Fibroblast of skin of scalp (primary cell): ENCODE measurements at places on chromosomes 11 and 22.

DNA sequence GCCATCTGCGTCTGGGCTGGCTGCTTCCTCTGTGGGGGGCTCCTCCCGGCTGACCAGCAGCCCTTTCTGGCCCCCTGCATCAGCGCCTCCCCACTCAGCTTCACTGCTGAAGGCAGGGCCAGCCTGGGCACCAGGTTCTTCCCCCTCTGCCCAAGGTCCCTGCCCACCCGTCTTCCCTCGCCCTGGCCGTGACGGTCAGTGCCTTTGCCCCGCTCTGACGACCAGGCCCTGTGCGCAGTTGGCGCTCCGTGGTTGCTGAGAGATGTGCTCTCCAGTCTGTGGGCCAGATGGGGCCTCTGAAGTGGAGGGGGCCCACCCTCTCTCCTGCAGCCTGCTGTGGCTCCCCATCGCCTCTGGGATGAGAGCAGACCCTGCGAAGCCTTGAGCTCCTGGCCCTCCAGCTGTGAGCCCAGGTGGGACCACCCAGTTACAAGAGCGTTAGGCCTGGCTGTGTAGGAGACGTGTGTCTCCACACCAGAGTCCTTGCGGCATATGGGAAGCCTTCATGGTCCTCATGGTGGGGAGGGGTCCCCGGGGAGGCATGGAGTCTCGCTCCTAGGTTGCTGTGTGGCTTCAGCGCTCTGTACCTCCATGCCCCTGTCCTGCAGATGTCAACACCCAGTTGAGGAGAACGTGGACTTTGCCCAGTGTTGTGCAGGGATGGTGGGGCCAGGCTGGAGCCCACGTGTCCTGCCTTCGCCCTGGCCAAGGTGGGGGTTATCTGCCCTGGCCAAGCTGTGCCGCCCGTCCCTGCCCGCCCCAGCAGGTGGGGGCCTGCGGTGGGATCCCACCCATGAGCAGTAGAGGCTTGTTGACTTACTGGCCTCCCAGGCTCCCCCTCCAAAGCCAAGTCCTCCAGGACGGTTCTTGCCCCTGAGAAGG is 14.2 kb downstream of the LRP5 start:
- DNase-seq: no peak

- no peak for DNase-seq
These were observed 107.0 kb downstream of the KCNQ1OT1 start for GRCh38 chr11:2592559-2593392.

DNA sequence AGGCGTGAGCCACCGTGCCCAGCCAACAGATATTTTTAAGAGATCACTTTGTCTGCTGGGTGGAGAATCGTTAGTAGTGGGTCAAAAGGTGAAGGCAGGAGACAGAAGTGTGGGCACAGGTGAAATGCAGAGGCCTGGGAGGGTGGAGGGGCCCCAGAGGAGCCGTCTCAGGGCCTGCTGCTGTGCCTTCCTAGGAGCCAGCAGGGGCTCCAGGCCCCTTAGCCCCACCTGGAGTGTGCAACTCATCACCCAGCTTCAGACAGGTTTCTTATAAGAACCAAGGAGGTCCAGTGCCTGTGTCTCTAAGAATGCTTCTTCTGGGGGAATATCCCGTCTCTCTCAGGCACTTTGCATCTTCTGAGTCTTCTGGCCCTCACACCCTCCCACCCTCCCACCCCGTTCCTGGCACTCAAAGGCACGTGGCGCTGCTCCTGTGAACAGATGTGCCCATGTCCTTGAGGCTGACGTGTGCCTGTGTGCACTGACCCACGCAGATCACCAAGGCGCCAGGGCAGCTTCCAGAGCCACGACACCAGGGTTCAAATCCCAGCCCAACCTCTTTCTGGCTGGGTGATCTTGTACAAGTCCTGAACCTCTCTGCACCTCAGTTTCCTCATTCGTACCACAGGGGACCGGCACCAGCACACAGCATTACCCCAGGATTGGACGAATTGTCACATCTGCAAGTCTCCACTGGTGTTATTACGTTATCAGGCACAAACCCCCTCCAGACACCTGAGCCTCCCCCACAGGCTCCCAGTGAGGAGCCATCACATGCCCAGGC is 3.4 kb downstream of the ARSA start:
- DNase-seq: no peak

GRCh38 chr11:95968585-95968984 is 44.7 kb upstream of the MTMR2 start:
- DNase-seq: peak; percentile 12

DNA sequence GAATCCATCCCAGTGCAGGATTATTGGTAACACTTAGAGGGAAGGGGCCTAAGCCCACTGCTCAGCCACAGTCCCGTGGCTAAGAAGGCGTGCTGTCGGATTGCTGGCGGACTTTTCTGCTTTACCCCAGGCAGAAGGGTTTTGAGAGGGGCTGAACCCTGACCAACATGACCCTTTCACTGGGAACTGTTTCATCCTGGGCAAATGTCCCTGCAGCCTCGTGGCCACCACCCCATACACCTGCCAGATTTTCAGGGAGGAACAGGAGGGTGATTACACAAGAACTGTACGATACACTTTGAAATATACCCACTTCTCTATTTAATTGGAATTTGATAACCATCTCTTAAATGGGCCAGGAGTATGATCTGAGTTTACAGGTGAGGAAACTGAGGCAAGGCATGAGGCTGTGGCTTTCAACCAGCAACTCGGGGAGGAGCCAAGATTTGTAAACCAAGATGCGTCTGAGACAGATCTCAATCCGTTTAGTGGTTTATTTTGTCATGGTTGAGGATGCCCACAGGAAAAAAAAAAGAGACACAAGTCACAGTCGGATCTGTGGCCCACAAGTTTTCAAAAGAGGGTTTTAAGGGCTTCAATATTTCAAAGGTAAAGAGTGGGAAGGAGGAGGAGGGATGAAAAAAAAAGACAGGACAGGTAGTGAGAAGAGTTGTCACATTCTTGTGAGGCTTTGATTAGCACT is 6.1 kb upstream of the APOL3 start:
- no peak for DNase-seq

- DNase-seq: no peak
These were observed 905.6 kb downstream of the DLG2 start for GRCh38 chr11:84721561-84721961.

- DNase-seq: no peak
These were observed 293.2 kb downstream of the ETS1 start for GRCh38 chr11:128294001-128294670.

- DNase-seq: no peak
These were observed 45.2 kb downstream of the RTN4R start for GRCh38 chr22:20222764-20223420.

DNA sequence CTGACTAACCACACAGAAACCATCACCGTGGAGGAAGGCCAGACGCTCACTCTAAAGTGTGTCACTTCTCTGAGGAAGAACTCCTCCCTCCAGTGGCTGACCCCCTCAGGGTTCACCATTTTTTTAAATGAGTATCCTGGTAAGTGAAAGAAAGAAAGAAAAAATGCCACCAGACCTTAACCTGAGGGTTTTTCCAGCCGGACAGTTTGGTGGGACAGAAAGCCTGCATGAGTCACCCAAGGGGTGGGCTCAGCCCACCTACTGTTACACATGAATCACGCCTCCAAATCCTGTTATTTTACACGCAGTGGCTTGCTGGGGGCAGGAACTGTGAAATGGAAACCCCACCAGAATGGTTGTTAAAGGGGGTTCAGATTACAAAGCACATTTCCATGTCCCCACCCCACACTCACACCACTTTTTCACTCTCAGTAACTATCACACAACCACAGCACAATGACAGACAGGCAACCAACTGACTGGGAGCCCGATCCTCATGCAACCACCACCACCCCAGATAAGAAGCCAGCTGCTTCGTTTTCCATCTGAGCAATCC is 11.9 kb downstream of the CRTAM start:
- DNase-seq: peak; percentile 65

DNA sequence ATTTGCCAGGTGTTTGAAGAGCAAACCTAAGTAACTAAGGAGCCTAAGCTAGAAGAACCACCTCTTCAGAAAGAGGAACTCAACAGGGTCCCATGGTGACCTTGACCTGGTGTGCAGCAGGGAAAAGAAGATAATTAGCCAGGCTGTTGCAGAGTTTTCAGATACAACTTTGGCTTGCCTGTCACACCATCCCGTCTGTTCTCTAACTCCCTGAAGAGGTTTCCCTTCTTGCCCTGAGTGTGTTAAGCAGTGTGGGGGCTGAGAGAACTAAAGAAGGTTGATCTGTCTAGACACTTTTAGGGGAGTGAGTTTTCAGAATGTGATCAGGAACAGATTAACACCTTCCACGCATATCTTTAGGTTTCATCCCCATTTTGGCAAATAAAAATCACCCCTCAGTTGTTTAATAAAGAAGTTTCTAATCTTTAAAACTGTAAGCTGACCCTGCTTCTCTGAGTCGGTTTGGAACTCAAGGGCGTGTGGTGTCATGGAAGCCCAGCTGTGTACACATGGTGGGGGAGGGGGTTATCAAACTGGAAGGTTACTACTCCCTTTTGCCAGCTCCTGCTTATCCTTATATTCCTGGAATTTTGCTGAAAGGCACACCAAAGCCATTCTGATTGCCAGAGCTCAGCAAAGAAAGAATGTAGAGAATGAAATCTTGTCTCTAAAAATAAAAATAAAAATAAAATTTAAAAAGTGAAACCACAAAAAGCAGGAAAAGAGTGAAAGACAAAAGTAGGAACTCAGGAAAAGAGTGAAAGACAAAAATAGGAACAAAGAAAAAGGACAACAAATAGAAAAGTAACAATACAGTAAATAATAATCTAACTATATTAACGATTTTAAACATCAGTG is 70.2 kb downstream of the DBX1 start:
- peak; percentile 57 for DNase-seq

- DNase-seq: no peak
These were observed 56.9 kb downstream of the KREMEN1 start for GRCh38 chr22:29129808-29130140.

DNA sequence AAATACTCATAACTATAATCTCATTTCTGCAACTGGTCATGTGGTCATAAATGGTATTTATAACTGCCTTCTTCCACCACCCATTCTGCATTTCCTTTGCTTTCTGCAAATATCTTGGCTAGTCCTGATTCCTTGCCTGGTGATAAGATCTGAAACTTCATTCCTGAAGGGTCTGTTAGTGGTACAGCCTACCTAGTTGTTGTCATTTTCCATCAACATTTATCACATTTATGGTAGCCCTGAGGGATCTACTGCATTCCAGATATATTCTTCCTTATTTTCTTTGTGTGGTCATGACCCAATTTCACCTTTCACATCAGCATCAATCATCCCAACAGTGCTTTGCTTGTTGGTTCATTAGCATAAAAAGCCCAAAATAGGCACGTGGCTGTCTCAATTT is 50.1 kb downstream of the DDX6 start:
- DNase-seq: no peak

DNA sequence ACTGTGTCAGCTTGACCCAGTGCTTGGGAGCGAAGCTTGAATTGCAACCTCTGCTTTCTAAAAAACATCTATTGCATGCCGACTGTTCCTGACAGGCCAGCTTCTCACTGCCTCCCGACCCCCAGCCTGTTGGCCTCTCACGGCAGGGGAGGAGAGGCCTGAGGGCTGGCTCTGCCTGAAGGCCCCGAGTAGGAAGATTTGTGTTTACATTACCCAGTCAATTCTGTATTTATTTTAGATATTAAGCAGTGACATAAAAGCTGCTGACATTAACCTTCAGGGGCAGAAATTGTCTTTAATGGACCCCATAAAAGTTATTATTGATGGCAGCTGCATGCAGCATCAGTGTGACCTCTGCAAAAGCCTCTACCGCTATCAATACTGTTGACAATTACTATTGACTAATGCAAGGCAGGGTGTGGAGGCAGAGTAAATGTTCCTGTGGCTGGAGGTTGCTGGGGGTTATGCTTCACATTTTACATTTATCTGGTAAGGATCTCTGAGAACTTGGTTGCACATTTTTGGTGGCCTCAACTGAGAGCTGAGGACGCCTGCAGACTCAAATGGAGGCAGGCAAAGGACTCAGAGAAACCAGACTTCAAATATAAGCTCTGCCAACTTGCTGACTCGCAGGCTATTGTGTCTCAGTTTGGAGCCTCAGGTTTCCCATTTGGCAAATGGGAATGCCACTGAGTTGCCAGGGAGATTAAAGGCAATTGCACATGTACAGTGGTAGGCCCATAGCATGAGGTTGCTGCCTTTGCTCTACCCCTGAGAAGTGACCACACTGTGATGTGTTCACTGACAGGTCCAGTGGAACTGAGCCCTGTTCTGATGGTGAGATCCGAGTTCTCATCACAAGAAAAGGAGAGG is 380.5 kb downstream of the TENM4 start:
- no peak for DNase-seq

DNA sequence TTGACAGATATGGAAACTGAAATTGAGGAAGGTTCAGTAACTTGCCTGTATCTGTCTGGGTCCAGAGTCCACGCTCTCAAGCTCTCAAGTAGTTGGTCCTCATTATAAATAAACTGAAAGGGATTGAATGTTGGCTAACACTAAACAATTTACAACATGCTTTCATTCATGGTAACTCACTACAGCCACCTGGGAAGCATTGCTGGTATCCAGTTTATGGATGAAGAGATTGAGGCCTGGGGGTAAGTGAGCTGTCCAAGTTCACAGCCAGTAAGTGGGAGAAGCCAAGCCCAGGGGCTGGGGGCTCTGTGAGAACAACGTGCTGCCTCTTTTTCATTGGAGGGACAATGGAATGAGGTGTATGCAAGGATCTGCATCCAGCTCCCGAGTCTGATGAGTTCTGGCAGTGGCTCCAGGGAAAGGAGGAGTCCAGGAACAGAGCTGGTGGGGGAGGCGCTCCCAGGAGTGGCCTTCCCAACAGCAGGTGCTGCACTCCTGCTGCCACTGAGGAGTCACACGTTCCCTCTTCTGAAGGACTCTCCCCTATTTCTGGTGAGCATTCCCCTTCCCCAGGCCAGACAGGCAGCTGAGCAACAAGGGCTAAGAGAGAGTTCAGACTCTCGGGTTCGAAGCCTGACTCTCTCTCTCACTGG is 175.8 kb downstream of the CSNK2A3 start:
- DNase-seq: no peak

GRCh38 chr11:94574193-94574961 is 7.2 kb downstream of the PIWIL4 start:
- DNase-seq: peak; percentile 89

DNA sequence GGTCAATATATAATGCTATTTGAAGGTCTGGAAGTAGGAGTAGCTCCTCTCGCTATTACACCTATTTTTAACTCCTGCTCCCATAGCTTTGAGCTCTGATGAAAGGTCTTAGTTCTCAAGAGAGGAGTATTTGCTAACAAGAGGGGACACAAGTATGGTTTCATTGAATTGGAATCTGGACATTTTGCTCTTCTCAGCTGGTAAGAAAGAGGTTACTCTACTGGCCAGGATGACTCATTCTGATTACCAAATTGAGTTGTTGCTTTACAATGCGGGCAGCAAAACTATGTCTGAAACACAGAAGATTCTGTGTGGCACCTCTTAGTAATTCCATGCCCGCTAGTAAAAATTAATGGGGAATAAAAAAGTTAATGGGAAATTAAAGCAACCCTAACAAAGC is 63.6 kb upstream of the EP300 start:
- DNase-seq: peak; percentile 79

- no peak for DNase-seq
These were observed 259.6 kb downstream of the TBC1D22A start for GRCh38 chr22:47022075-47022473.

- peak; percentile 18 for DNase-seq
These were observed 1162.1 kb downstream of the DLG2 start for GRCh38 chr11:84465040-84465439.
